ENCODE measurements at places on chromosomes 16 and 17.

- peak; percentile 82 for DNase-seq
Measured at GRCh38 chr16:80540516-80541305, at the start of gene DYNLRB2. Gene DYNLRB2, plus strand, starts transcription at chr16:80540993. Its CDS starts 84 bp downstream, at chr16:80541077.

- DNase-seq = no peak
Measured at GRCh38 chr16:89013111-89013510, 36.1 kb upstream of the CBFA2T3 start.

DNA sequence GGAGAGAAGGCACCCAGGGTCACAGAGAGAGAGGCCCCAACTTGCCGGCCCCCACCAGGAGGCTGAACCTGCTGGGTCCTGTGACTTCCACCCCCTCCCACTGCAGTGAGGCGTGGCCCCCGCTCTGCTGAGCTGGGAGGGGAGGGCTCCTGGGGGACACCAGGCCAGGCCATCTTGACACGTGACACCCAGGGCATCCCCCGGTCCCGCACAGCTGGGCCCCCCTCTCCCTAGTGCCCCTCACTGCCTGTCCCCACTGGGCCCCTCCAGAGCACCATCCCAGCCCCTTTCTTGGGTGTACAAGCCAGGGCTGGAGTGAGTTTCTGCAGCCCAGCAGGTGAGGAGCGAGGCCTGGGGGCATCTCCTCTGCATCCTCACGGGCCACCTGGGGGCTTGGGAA, 12.4 kb downstream of the UBALD1 start:
- no peak for DNase-seq

DNA sequence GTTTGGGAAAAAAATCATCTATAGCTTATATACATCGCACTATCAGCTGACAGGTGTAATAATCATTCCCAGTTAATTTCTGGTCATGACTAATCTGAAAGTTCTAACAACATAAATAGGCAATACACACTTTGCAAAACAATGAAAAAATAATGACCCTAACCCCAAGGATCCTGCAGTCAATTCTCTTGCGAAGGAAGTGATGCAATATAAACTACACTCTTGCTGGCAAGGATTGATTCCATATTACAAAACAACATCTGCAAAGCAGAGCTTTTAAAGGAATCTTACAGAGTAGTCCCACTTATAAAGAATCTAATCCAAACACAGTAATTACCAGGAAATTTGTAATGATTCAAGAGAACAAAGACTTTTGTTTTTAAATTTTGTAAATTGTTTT, 73.4 kb downstream of the MYO1D start:
- DNase-seq = no peak

DNA sequence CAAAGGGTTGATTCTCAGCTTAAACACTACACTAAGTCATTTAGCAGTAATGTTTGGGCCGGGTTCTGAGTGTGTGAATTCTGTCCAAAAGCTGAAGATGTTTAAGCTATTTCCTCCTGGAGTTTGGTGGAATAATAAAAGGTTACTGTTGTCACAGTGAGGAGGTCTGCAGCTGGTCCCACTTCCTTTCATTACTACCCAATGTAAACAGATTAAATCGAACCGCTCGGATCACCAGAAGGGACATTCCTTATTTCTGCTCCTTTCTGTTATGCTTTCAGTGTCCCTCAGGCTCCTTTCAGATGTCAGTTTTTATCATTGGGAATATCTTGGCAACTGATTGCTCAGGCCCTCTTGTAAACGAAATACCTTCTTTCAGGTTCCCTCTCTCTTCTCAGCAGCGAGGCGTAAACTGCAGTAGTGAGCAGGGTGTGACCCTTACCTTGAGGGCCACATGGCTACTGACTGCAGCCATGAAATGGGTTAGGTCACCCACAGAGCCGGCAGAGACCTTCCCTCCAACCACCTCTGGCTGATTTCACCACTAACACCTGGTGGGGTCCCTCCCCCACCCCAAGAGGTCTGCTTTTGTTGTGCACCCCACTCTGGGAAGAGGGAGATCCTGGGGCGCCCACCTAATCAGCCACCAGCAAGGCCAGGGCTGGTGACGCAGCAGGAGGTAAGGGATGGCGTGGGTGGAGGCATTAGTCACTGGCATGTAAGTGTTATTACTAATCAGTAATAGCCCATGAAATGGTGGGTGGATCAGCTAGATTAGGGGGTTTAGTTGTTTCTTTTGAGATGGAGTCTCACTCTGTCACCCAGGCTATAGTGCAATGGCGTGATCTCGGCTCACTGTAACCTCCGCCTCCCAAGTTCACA, 117.6 kb downstream of the VPS53 start:
- DNase-seq = no peak

DNA sequence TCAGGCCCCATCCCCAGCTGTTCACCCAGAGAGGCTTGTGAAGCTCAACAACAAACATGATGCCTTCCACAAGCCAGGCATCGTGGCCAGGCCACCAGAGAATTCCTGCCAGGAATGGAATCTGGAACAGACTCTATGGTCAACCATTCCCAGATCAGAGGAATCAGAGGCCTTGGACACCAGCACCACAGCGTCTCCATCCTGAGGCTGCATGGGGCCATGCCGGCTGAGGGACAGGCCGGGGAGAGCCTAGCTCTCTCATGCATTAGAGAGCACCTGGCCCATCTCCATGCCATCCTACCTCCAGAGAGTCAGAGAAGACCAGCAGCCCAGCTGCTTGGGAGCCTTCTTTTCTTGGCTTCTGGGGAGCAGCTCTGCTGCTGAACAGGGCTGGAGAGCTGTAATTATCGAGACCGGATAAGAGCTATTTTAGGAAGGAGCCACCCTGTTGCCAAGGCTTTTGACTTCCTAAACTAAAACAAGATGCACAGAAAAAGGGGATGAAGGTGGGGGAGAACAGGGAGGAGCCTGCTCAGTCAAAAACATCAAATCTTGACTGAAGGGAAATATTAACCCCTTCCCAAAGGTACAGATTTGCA, 24.5 kb upstream of the MTMR4 start:
- no peak for DNase-seq

DNA sequence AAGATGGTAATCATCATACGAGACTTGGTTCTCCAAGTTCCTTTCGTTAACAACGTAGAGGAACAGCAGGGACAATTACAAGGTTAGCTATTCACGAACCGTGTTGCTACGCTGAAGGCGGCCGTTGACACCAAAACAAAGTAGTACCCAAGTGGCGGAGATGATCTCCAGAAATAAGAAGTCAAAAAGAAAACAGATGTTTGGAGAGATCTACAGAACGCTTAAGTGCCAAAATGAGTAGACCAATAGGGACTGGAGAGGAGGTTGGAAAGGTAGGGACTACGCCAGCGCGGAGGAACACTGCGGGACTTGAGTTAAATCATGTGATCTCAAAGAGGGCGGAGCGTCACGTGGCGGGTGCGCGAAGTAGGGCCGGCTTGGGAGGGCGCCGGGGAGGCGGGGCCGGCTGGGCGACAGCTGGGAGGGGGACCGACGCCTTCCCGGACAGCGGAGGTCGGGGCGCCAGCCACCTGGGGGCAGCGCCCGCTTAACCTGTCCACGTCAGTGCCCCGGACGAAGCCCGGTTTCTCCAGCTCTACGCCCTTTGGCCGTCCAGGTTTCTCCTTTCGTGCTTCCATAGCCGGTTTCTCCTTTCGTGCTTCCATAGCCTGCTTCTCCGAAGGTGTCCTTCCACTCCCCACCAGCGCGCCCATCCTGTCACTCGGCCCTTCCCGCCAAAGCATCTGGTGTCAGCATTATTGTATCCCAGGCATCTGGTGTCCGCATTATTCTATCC, 636 bp upstream of the GABARAP start:
- peak; percentile 93 for DNase-seq

All from NCI-H2081 (cell line).